ENCODE measurements at places on chromosomes 2 and 18.

DNA sequence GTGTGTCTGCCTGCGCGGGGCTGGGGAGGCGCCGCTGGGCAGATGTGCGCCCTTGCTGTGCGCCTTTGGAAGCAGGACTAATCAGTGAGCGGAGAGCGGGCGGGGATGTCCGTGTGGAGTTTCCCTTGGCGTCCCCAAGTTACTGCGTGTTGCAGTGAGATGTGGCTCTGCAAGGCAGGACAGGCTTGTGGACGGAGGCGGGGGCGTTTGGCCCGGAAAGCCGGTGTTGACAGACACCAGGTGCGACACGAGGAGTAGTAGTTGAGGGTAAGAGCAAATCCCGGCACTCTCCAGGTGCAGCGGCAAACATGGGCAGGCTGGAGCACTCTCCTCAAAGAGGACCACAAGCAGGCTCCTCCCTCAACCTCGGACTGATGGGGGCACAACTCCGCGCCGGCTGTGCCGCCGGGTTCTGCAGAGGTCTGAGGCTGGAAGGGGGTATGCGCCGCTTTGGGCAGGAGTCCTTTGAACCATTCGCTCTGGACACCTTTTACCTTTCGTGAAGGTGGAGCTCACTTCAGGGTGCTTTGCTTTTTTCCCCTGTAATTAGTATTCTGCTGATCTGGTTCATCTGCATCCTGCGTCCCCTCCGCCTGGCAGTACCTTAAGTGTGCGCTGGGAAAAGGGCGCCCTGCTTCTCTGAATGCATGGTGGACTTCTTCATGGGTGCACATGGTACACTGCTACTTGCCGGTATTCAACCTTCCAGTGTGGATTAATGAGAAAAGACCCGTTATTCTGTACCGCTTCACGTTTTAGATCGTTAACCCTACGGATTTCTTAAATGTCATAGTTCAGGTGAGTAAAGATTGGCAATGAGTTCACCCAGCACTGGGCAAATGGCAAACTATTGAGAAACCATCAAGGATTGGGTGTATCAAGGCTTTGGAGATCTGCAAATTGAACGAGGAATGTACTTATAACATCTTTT, 608 bp downstream of the CDH7 start:
- no peak for DNase-seq

GRCh38 chr2:31835450-31835849, 175.4 kb downstream of the MEMO1 start:
- DNase-seq: no peak

- DNase-seq: peak; percentile 27
Observed at GRCh38 chr2:7044253-7045250, 127.3 kb downstream of the RNF144A start.

GRCh38 chr2:208285853-208286252, 19.8 kb downstream of the PIKFYVE start:
- DNase-seq: no peak

GRCh38 chr18:80194874-80195570, 52.3 kb downstream of the PARD6G start:
- no peak for DNase-seq

DNA sequence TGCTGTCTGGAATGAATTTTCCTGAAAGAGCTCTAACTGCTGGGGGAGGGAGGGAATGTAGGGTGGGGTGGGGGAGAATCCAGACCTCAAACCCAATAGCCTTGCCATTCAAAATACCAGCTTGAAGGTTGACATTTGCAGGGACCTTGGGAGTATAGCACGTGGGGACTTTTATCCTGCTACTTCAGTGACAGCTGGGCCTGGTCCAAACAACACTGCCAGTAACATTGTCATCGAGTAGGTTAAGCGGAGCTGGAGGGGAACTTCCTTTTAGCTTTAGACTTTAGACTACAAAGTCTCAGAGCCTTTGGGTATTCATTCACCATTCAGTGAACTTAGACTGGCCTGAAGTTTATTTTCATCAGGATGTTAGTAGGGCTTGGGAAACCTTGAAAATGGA, 248.7 kb downstream of the MEIS1 start:
- DNase-seq: no peak

DNA sequence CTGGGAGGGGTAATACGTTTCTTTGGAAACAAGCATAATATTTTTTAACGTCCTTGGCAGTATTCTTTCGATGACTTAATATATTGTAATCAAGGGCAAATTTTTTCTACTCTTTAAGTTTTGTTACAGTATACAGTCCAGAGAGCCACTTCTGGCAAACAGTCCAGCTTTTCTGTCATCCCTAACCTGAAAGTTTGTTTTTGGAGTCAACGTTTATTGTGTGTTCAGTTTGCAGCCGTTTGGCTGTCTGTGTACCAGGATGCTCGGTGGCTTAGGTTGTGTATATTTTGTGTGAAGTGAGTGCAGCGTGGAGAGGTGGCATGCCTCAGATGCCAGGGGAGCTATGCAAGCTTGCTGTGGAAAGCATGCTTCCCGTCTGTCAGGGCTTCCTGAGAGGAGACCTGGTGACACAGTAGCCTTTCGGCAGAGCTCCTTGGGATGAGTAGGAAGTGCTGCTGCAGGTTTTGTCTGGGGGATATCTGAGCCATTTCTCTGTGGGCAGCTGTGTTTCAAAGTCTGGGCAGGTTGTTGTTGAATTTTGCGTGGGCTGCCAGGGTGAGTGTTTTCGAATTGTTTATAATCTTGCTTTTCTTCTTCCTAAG, 14.7 kb downstream of the MAP3K20 start:
- DNase-seq: no peak

DNA sequence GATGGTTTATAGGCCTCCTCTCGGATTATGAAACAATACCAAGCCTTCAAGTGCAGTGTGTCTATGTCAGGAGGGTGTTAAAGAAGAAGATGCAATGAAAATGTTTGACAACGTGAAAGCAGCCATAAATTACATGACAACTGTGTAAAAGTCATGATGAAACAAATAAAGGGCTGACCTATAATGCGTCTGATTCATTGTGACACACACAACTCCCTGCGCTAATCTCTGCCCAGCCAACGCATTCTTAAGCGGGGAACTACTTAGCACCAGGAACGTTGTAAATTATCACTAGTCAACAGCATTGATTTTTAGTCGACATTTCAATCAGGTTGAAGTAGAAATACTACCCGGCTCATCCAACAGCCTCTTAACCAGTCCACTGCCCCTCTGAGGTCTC, 26.8 kb downstream of the BCL11A start:
- no peak for DNase-seq

DNA sequence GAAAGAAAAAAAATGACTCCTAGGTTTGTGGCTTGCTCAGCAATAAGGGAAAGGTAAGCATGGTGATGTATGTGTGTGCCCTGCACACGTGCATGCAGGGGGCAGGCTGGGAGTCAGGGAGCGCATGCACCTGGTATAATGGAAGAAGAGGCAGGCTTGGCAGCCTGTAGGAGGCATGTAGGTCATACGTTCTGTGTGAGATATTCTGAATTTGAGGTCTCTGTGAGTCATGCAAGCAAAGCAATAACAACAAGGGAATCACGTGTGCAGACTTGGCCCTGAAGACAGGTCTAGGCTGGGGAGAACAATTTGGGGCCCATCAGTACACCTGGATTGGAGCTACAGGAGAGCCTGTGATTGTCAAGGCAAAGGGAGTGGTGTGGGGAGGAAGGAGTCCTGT, 94.5 kb upstream of the TTC39C start:
- no peak for DNase-seq

DNA sequence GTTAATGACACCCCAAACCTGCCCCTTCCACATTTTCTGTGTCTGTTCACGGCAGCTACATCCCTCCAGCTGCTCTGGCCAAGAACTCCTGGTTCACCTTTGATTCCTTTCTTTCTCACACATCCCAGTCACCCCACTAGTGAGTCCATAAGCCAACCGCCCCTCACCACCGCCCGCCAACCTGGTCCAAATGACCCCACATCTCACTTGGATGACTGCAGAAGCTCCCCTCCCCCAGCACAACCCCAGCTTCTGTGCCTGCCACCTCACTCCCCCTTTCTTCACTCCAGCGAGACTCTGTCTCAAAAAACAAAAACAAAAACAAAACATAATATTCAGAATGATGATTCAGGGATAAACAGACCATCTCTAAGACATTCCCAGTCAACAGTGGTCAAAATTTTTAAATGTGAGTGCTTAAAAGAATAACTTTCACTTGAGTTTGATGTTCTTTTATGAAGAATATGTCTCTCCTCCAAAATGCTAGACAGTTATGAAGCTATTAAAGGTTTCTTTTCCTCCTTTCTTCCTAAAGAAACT, 3.2 kb downstream of the CYS1 start:
- no peak for DNase-seq
